ENCODE measurements at places on chromosomes 3 and 15.

DNA sequence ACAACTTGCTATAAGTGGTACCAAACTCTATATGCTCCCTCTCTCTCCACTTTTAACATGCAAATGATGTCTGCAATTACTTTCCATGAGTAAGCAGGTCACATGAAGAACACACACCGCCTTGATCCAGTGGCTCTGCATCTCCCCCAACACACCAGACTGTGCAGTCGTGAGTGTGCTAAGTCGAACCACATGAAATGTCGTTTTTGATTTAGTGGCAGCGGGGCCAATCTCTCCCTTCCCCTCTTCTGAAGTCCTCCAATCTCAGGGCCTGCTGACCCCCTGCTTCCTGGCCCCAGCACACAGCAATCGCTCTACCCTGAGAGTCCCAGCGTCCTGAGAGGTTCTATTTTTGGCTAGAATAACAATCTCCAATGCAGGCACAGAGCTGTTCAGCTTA, 312.5 kb downstream of the SHQ1 start:
- DNase-seq, result no peak

GRCh38 chr3:5181469-5182141, 5.9 kb upstream of the EDEM1 start:
- DNase-seq, result no peak

- DNase-seq, result no peak
Observed at GRCh38 chr3:154050766-154051165, 70.4 kb upstream of the ARHGEF26 start.

- no peak for DNase-seq
Observed at GRCh38 chr3:8597219-8597853, 47.3 kb downstream of the SSUH2 start.

DNA sequence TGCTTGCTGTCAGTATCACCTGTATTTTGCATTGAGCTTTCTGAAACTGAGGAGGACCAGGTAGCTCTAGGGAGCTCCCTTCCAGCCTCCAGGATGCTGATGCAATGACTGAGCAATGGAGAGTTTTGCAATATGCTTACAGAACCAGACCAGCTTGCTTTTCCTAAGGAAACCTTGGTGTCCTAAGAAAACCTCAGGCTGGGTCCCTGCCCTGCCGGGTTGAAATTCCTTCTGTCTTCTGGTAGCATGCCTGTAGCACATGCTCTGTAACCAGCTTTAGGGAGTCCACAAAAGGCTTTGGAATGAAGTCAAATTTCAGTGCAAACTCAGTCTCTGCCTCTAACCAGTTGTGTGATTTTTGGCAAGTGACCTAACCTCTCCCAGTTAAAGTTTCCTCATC, 65.8 kb upstream of the GSK3B start:
- no peak for DNase-seq

DNA sequence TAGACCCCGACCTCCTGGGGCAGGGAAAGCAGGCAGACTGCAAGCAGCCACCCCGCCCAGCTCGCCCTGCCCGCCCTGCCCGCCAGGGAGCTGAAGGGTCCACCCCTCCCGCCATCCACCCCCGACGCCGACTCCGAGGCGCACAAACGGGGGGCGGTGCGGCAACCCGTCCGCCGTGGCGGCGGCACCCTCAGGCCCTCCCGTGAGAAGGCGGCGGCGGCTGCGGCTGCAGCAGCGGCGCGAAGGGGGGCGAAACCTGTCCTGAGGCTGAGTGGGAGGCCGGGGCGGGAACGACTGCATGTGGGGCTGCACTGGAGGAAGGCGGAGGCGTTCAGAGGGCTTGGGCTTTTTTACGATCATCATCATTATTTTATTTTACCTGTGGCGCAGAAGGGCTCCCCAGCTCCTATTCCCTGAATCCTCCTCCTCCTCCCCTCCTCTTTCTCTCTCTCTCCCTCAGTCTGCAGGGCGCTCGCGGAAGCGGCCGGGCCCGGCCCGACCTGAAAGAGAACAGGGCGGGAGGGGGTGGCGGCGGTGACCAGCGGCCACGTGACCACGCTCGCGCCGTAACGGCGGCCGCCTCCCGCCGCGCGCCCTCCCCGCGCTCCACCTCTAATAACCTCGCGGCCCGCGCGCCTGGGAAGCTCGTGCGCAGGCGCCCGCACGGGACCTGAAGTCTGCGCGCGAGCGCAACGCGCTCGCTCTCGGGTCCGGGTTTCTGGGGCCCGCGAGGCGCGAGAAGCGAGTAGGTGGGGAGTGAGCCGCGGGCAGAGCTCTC, at the start of gene TBC1D5:
Gene TBC1D5, minus strand, starts transcription at position 530 of the 778 bp plus-strand sequence. CDS start 234,061 bp downstream, outside the sequence.
- peak; percentile 94 for DNase-seq

DNA sequence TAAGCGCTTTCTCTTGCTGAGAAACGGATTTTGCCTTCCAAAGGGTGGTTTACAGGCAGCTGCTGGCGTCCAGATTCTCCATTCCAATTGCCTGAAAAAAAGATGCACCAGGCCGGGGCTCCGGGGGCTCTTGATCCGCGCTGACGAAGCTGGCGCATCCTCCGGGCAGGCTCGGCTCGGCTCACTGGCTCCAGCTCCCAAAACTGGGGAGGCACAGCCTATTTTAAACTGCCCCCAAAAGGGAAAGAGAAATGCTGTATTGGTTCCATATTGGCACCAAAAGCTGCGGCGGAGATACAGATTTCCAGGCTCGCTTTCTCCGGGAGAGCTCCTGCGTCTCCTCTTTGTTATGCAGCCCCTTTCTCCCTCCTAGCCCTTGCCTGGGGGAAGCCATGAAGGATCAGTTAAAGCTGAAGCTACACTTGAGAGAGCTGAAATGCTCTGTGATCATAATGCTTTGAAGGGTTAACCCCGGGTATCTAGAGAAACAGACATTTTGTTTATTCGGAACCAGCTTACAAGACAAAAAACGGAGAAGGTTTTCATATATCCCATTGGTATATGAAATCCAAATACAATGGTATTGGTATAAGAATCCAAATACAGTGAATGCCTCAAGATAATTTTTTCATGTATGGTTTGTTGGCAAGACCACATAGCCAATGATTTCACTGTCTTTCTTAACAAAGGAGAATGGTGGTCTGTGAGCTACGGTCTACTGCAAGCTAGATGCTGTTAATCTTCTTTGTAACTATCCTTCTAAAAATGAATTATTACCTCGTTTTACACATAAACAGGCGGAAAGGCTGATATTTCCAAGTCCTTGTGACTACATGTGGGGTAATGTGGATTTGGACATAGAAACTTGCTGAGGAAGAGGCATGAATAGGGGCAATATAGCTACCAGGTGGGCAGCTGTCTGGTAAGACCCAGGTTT, 693 bp downstream of the CD200 start:
- DNase-seq, result peak; percentile 48

DNA sequence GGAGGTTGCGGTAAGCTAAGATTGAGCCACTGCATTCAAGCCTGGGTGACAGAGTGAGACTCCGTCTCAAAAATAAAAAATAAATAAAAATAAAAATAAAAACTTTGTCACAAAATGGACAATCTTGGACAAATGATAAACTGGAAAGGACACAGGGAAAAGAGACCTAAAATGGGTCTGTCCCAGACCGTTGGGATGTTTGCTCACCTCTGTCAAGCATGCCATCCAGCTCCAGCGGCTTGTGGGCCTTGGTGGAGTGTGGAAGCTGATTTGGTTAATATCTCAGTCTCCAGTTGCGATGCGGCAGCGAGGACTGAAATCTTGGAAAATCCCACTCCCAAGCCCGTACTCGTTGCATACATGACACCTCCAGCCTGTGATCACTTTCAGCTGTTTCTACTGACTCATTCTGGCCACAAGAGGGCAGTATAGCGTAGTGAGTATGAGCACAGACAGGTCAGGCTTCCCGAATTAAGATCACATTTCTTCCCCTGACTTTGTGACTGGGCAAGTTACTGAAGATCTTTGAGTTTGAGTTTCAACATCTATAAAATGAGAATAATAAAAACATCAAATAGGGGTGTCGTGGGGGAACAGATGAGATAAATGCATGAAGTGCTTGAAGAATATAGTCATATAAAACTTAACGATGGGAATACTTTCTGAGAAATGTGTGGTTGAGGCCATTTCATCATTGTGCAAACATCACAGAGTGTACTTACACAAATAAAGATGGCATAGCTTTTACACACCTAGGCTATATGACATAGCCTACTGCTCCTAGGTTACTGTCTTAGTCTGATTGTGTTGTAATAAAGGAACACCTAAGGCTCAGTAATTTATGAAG, 19.6 kb upstream of the MOBP start:
- peak; percentile 37 for DNase-seq

DNA sequence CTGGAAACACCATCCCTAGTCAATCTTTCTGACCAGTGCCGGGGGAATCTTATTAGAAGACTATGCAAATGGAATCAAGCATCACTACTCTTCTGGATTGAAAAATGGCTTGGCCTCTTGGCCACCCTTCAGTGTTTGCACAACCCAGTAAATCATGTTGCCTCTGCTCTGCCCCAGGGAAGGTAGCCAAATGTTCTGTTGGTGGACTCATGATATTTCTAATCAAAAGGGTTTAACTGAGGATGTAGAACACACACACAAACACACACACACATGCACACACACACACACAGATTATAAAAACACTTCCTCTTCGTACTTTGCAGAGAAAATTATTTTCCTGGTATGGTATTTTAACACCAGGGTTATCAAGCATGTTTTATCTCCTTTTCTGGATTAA, 7.9 kb downstream of the RBP2 start:
- no peak for DNase-seq

DNA sequence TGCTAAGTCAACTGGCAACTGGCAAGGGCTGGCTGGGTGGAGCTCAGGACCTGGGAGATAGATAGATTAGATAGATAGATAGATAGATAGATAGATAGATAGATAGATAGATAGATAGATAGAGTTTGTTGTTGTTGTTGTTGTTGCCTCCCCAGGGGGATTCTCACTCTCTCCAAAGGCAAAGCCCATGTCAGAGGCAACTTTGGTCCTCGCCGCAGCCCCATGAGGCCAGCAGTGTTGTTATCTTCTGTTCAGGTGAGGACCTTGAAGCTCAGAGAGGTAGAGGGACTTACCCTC, 7.4 kb upstream of the MST1R start:
- DNase-seq, result no peak

DNA sequence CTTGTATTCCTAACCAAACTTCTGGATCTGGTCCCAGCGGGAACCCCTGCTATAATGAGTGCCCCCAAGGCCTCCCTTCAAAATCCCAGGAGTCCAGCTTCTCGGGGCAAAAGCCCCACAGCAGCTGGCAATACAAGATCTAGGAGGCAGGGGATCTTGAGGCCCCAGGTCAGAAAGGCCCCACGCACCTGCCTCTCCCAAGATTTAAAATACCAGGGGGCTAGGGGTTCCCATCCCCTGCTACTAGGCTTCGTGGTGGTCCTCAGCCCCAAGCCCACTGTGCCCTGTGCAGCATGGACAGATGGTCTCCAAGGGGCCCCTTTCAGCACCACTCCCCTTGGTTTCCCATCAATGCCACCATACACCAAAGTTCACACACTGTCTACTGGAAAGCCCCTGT, 15.8 kb upstream of the CYP11A1 start:
- DNase-seq, result no peak

GRCh38 chr3:172094621-172095557, 55.5 kb downstream of the FNDC3B start:
- DNase-seq, result no peak

DNA sequence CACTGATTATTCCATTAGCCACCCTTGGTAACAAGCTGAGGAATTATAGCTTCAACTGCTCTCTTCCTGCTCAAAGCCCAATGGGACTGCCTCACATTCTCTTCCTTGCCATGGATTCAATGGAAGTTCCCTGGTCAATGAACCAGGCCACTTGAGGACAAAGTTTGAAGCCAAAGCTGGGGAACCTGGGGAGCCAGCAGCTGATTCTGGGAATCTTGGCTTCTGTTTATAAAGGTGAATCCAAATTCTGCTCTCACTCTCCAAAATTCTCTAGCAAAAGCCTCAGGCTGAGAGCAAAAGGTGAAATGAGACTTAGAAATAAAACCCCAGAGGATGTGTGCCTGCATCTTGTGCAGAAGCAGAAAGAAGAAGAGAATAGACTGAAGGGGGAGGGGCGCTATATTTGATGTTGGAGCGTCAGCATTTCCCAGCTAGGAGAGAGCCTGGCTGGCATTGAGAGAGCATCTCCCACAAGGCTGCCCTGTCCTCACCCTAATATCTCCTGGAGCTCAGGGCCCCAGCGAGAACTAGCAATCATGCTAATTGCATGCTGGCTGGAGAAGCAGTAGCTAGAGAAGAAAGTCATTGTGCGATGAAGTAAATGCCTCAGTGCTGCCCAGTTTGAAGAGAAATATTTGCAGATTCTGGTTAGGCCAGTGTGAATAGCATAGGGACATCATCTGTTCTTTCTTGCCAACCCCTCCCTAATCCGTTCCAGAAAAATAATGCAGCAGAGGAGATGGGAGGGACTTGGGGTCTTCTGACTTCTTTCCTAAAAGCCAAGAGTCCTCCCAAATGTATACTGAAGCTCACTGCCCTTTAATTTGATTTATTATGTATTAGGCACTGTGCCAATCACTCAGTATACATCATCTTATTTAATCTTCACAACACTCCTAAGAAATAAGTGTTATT, 34.9 kb upstream of the GAP43 start:
- DNase-seq, result no peak

- no peak for DNase-seq
Observed at GRCh38 chr15:99424131-99424571, 141.6 kb upstream of the MEF2A start.

DNA sequence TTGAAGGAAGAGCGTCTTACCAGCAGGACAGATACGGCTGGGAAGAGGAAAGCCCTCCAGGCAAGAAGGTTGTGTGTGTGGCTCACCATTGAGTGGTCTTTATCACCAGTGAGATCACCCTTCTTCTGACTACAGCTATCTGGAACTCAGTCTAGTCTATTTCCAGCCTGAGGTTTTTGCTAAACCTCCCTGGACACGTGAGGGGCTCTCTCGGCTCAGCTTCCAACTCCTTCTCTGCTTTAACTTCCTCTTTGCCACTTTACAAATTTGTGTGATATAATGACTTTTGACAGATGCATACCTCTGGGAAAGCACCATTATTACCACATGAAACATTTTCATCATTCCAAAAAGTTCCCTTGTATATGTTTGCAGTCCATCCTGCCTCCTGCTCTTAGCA, 15.3 kb upstream of the ROPN1 start:
- DNase-seq, result no peak

- no peak for DNase-seq
Observed at GRCh38 chr3:46276497-46277099, 34.3 kb downstream of the CCR3 start.

DNA sequence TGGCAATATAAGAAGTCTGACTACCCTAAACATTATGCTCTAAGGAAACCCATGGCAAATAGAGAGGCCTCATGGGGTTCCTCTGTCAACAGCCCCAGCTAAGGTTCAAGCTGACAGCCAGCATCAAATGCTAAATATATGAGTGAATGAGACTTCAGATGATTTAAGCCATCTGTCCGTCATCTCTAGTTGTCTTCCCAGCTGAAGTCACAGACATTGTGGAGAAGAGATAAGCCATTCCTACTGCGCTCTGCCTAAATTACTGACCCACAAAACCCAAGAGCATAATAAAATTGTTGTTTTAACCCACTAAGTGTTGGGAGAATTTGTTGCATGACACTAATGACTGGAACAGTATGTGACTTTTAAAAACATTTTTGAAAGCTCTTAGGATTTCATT, 87.3 kb upstream of the IGSF10 start:
- DNase-seq, result no peak

Data from occipital lobe (tissue), 3 donors.